Activated T-cell treated with anti-CD3 and anti-CD28 coated beads, Interleukin-2, amount 50 U/mL, for 72 hours (primary cell): ENCODE measurements at places on chromosomes 3 and 15. TPM values are rescaled to one million over a fixed set of nuclear protein-coding genes. Genes with fewer than 3 reads are reported as not detected.

Gene ARID3B
- 47.6 TPM for total RNA-seq

Gene LYZL4
- not detected for total RNA-seq

Gene PSTPIP1
- total RNA-seq: 141 TPM

Gene OR5K2
- total RNA-seq: not detected

Gene PLSCR2
- total RNA-seq: not detected

DNA sequence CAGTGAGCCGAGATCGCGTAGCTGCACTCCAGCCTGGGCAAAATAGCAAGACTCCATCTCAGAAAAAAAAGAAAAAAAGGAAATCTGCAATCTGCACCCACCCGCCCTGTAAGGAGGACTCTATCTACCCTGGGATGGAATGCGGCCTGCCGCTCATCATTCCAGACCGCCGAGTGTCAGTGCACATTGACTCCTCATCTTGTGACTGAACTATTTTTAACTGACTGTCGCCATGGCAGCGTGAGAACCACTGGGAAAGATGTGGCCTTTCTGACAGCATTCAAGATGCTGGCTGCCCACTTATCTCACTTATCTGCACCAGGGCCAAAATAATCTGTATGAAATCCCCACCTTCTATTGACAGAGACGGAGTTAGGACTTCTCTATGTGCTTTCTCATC, 38.8 kb upstream of the ANKRD34C start:
- DNase-seq: no peak

DNA sequence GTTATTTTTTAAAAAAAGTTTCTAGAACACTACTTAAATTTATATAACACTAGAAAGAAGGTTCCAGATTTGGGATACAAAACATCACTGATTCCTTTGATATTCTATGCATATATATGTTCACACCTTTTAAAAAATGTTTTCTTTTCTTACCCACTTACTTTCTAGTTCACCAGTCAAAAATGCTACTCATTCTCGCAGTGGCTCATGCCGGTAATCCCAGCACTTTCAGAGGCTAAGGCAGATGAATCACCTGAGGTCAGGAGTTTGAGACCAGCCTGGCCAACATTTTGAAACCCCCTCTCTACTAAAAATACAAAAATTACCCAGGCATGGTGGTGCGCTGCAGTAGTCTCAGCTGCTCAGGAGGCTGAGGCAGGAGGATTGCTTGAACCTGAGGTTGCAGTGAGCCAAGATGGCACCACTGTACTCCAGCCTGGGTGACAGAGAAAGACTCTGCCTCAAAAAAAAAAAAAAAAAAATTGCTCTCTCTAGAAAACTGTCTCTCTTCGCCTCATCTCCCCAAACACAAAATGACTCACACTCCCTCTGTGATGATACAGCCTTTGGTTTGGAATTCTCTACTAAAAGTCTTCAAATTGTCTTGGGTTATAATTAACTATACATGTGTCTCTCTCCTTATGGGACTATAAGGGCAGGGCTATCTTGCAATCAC, 52.6 kb upstream of the TGFBR2 start:
- peak; percentile 47 for DNase-seq

GRCh38 chr15:58309963-58310928, 121.5 kb upstream of the LIPC start:
- no peak for DNase-seq

- DNase-seq: no peak
Observed at GRCh38 chr15:75551091-75551490, 28.0 kb downstream of the PTPN9 start.
